Immature natural killer cell (primary cell): ENCODE measurements at places on chromosomes 4 and X. TPM values are rescaled to one million over a fixed set of nuclear protein-coding genes. Genes with fewer than 3 reads are reported as not detected.

DNA sequence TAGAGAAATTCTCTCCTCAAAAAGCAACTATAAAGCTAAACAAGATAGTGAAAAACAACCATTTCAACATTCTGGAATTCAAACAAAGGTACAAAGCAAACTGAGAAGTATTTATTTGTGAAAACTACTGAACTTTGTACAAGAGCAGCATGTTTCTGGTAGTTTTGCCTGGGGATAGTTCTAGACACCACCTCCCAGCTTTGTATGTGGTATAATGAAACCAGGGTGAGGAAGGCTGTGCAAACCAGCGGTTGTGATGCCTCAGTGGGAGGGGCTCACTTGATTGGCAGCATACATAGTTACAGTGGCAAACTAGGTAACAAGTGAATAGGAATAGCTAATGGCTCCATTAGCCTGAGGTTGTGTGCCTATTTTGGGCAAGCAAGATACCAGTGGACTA, 18.6 kb upstream of the FRMD7 start:
- H3K36me3 ChIP-seq, result no peaks in the 10 kb centered on the region
- no peak overlapping the region for H3K4me3 ChIP-seq
- H3K27me3 ChIP-seq, result peaks cover 2% of the 10 kb centered on the region
- no peak overlapping the region for H3K27ac ChIP-seq

- peaks cover 2% of the 10 kb centered on the region for H3K27me3 ChIP-seq
- peaks cover 43% of the 10 kb centered on the region for H3K4me1 ChIP-seq
- H3K4me3 ChIP-seq, result no peak overlapping the region
- H3K36me3 ChIP-seq, result peaks cover 5% of the 10 kb centered on the region
- DNase-seq, result no peak
- no peak overlapping the region for H3K27ac ChIP-seq
Measured at GRCh38 chr4:76301775-76302162, 4.8 kb upstream of the STBD1 start.

DNA sequence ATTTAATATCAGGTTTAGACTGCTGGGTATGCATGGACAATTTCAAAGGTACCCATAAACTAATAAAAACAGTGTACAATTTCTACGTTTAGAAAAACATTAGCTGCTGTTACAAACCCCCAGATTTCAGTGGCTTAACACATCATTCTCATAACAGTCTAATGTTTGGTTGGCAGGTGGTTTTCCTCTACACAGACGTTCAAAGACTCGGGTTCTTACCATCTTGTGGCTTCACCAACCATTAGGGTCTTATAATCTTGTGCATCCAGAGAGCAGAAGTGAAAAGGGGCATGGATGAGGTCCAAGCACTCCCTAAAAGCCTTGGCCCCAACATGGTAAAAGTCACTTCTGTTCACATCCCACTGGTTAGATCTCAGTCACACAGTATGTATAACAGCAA, 71.6 kb downstream of the SH3RF1 start:
- H3K4me3 ChIP-seq, result no peak overlapping the region
- H3K27ac ChIP-seq, result no peak overlapping the region
- H3K27me3 ChIP-seq, result peaks cover 15% of the 10 kb centered on the region
- peaks cover 16% of the 10 kb centered on the region for H3K4me1 ChIP-seq
- H3K36me3 ChIP-seq, result peaks cover 6% of the 10 kb centered on the region

DNA sequence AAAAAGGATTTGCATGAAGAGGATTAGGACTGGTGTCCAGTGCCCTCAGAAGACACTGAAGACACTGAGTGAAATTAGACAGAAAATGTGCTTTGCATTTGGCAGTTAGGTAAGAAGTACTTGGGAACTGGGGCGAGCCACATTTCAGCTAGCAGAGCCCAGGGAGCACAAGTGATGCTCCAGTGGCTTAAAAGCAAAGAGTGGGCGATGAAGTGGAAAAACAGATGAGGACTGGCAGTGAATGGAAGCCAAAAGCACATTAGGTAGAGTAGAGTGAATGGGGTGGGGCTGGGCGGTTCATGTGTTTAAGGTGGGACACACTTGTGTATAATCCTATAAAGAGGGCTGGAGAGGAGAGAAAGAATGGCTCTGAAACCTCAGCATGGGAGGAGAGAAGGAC, 18.4 kb downstream of the DCLK2 start:
- no peak overlapping the region for H3K4me3 ChIP-seq
- H3K27ac ChIP-seq, result no peak overlapping the region
- no peaks in the 10 kb centered on the region for H3K4me1 ChIP-seq
- no peaks in the 10 kb centered on the region for H3K27me3 ChIP-seq

S100G gene
- polyA plus RNA-seq, result not detected

DNA sequence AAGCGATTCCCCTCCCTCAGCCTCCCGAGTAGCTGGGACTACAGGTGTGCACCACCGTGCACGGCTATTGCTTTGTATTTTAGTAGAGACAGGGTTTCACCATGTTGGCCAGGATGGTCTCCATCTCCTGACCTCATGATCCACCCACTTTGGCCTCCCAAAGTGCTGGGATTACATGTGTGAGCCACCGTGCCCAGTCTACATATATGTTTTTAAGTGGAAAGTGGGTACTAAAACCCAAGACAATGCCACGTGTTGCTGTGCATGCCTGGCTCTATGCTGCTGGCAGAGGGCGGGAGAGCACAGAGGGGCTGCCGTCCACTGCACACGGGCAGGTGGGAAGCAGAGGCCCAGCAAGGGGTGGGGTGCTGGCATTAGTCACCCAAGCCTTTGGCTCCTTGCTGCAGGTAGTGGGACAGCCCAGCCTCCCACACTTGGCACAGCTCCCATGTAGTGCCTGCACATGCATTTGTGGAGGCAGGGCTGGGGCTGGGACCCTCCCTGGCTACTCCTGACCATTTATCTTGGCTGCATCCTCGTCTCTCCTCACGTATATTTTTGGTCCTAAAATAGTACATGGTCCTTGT, 3.5 kb downstream of the EMD start:
- H3K27ac ChIP-seq, result no peak overlapping the region
- H3K36me3 ChIP-seq, result peaks cover 3% of the 10 kb centered on the region
- peaks cover 15% of the 10 kb centered on the region for H3K27me3 ChIP-seq

PDCL2 gene
- not detected for polyA plus RNA-seq

DNA sequence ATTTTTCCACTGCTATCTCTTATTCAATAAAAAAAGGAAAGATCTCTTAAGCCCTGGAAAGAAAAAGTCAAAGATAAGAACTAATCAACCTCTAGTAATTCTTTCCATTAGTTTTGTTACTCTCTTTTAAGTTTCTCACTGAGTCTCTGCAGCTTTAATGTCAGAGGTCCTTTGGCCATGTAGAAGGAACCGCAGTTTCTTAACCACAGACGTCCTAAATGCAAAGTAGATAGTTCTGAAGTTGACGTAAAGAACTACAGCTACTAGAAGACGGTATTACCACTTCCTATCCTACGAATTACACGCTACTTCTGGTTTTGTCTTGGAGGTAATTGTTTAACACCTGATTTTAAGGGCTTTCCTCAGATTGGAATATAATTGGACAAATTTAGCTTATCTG, 325.9 kb downstream of the ANKRD50 start:
- H3K27ac ChIP-seq, result no peak overlapping the region
- H3K4me3 ChIP-seq, result no peak overlapping the region
- H3K36me3 ChIP-seq, result no peaks in the 10 kb centered on the region

GRCh38 chr4:138405466-138405891, 163.3 kb upstream of the SLC7A11 start:
- DNase-seq, result no peak
- H3K27ac ChIP-seq, result no peak overlapping the region
- H3K36me3 ChIP-seq, result no peaks in the 10 kb centered on the region

DNA sequence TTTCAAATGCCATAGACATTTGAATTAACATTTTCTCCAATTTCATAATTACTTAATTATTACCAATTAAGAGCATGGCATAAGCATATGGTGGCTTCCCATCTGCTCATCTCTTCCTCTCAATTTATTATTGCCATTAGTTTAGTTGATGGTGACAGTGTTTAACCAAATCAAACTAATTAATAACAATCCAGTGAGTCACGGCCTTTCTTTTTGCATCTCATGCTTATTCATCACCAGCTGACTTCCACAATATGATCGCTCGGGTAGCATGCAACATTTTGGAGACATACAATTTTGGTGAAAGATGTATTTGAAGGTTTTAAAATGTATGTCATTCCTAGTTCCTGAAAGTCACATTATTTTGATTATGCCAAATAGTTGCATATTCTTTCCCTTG, 172.8 kb upstream of the TACR3 start:
- no peak overlapping the region for H3K4me3 ChIP-seq
- no peak overlapping the region for H3K27ac ChIP-seq
- H3K4me1 ChIP-seq, result no peaks in the 10 kb centered on the region
- H3K27me3 ChIP-seq, result no peaks in the 10 kb centered on the region
- no peaks in the 10 kb centered on the region for H3K36me3 ChIP-seq

EVC2 gene
- polyA plus RNA-seq, result not detected

CT55 gene
- not detected for polyA plus RNA-seq

GRCh38 chr4:152951348-152951747, 15.2 kb downstream of the FHDC1 start:
- H3K4me3 ChIP-seq, result no peak overlapping the region
- H3K27ac ChIP-seq, result no peak overlapping the region
- no peak for DNase-seq
- no peaks in the 10 kb centered on the region for H3K27me3 ChIP-seq
- H3K36me3 ChIP-seq, result no peaks in the 10 kb centered on the region
- peaks cover 6% of the 10 kb centered on the region for H3K4me1 ChIP-seq

- no peak overlapping the region for H3K4me3 ChIP-seq
- no peak for DNase-seq
- H3K27me3 ChIP-seq, result peaks cover 2% of the 10 kb centered on the region
- no peaks in the 10 kb centered on the region for H3K4me1 ChIP-seq
- no peaks in the 10 kb centered on the region for H3K36me3 ChIP-seq
Measured at GRCh38 chrX:108704839-108705238, 31.5 kb downstream of the IRS4 start.

- peaks cover 3% of the 10 kb centered on the region for H3K27me3 ChIP-seq
- no peak for DNase-seq
- H3K36me3 ChIP-seq, result no peaks in the 10 kb centered on the region
- no peak overlapping the region for H3K4me3 ChIP-seq
Measured at GRCh38 chr4:17013382-17014006, 115.0 kb upstream of the LDB2 start.

DNA sequence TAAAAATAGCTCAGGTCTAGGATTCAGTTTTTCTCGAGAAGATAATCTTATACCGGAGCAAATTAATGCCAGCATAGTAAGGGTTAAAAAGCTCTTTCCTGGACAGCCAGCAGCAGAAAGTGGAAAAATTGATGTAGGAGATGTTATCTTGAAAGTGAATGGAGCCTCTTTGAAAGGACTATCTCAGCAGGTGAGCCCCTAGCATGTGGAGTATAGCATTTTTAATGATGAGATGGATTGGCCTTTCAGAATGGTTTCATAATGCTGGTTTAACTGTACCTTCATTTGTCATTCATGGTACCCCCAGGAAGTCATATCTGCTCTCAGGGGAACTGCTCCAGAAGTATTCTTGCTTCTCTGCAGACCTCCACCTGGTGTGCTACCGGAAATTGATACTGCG, 79.4 kb downstream of the SLC10A6 start:
- DNase-seq, result no peak
- H3K4me3 ChIP-seq, result no peak overlapping the region
- no peaks in the 10 kb centered on the region for H3K36me3 ChIP-seq
- no peaks in the 10 kb centered on the region for H3K27me3 ChIP-seq
- no peak overlapping the region for H3K27ac ChIP-seq

DHX15 gene
- polyA plus RNA-seq, result 65.4 TPM

DNA sequence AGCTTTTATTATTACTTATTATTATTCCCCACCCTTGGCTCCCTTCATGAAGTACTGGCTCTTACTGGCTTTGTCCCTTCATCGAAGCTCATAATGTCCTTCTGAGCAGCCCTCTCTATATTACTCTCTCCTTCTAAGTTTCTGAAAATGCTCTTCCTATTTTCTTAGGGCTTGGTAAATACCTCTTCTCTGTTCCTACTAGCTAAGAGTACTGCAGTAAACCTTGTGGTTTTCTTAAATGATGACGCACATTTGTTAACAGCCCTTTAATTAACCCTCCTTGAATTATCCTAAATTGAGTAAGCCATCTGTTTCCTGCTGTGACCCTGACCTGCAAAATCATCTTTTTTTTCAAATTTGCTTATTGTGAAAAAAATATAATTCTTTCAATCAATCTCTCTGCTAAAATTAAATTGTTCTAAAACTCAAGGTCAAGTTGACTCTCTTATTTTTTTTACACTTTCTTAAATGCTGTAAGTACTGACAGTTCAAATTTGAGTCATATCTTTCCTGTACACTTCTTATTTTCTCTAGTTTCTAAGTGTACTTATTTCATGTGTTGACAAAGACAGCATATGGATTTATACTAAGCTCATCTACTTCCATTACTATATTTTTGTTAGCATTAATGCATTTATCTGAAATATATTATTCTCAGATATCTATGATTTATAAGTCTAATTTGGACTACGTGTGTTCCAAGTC, 148.9 kb downstream of the ADAM29 start:
- H3K4me1 ChIP-seq, result no peaks in the 10 kb centered on the region
- no peak for DNase-seq
- no peak overlapping the region for H3K4me3 ChIP-seq
- no peaks in the 10 kb centered on the region for H3K36me3 ChIP-seq
- no peak overlapping the region for H3K27ac ChIP-seq

NLRP2B gene
- polyA plus RNA-seq, result not detected

DNA sequence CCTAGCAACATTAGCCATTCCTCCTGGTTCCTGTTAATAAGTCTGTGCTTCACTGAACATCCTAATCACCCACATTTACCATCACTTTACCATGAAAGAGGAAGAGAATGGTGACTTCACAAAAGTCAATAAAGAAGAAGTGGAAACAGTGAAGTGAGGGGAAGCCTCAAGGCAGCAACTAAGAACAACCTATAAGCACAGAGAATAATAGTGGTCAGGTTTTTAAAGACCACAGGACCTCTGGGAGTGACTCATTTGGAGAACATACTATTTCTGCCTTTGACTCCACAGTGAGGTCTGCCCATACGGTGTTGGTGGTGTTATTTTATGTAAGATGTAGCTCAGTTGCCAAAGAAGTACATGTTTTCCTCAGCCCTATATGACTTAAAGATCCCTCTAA, 86.0 kb upstream of the TET2 start:
- no peaks in the 10 kb centered on the region for H3K27me3 ChIP-seq
- H3K4me3 ChIP-seq, result no peak overlapping the region
- no peak for DNase-seq
- H3K36me3 ChIP-seq, result no peaks in the 10 kb centered on the region
- peaks cover 15% of the 10 kb centered on the region for H3K4me1 ChIP-seq
- no peak overlapping the region for H3K27ac ChIP-seq

- peaks cover 21% of the 10 kb centered on the region for H3K27me3 ChIP-seq
- no peaks in the 10 kb centered on the region for H3K4me1 ChIP-seq
- H3K36me3 ChIP-seq, result no peaks in the 10 kb centered on the region
- no peak overlapping the region for H3K27ac ChIP-seq
Measured at GRCh38 chrX:134202561-134202960, 34.4 kb upstream of the CCDC160 start.

PNMA6A gene
- not detected for polyA plus RNA-seq

GRCh38 chr4:54556051-54556450, 101.7 kb upstream of the KIT start:
- no peaks in the 10 kb centered on the region for H3K4me1 ChIP-seq
- H3K36me3 ChIP-seq, result no peaks in the 10 kb centered on the region
- no peak overlapping the region for H3K4me3 ChIP-seq
- DNase-seq, result no peak
- H3K27ac ChIP-seq, result no peak overlapping the region

GRCh38 chrX:116241001-116241400, 70.5 kb downstream of the AGTR2 start:
- no peaks in the 10 kb centered on the region for H3K4me1 ChIP-seq
- no peak overlapping the region for H3K27ac ChIP-seq
- no peaks in the 10 kb centered on the region for H3K36me3 ChIP-seq
- no peak for DNase-seq
- no peaks in the 10 kb centered on the region for H3K27me3 ChIP-seq
